ENCODE measurements at places on chromosomes 6 and 20.

- no peak for DNase-seq
Measured at GRCh38 chr6:35084041-35084491, 57.1 kb downstream of the TCP11 start.

DNA sequence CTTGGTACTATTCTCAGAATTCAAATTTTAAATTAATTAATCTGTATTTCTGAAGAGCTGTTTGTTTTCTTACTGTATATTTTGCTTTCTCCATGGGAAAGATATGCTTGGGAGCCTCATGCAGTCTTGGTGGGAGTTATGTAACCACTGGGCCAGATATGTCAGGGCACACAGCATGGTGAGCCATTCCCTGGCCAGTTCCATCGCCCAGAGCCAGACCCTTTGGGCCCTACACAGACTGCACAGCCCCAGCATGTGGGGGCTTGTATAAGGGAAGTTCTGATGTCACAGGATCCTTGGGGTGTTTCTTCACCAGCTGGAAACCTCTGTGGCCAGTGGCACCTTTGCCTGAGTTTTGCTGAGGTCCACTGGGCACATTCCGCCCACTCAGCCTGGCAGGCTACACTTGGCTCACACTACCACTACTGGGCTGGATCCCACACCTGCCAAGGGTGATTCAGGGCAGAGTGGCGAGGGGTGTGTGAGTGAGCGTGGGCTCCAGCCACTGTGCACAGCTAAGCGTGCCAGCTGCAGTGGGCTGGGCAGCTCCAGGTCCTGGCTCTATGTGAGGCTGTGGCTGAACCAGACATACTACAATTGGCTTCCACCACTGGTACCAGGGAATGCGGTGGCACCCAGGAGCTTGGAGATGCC is 293.5 kb downstream of the ARHGAP18 start:
- no peak for DNase-seq

DNA sequence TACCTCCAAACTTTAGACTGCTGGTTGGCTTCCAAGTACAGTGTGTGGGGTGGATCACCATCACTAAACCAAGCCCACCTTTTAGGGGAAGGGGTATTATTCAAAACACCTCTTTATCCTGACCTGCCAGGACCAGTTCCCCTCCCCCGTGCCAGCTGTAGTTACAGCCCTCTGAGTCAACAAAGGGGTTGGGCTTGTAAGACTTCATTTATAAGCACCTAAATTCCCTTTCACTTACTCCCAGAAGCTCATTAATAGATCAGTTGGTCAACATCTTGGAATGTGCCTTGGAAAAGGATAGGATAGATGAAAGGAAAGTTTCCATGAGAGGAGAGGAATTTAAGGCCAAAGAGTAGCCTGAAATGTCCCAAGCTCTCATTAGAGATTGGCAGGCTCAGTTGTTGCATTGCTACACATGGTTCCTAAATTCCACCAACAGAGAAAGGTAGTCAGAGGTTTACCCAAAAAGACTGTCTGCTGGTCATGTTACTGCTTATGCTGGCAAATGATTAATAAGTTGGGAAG is 59.2 kb downstream of the TNFAIP3 start:
- peak; percentile 91 for DNase-seq

GRCh38 chr6:101847690-101848089 is 454.2 kb downstream of the GRIK2 start:
- no peak for DNase-seq

Measured in AG08395 (cell line).